ENCODE measurements at places on chromosomes 2 and 18.

GRCh38 chr2:225328192-225328591 is 71.3 kb upstream of the NYAP2 start:
- DNase-seq: no peak

DNA sequence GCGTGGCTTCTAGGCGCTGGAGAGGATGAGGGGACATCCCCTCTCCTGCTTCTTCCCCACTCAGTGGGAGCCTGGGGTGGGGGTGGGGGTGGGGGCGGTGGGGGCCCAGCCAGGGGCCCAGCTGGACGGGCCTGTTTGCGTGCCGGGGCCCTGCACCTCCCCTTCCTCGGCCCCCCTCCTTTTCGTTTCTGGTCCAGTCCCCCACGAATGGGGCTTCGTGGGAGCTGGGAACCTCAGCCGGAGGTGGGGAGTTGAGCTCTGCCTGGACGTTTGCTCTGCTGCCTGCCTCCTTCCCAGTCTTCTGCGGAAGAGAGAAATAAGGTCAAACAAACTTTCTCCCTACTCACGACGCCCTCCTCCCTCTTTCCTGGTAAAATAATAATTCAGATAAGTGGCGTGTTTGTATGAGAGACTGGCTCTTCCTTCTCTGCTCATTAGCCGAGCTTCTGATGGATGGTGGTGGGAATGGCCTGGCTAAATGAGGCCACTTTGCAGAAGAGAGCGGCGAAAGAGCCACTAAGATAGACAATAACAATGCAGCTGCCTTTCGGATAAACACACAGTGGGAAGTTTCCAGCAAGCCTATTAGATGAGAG is 782 bp downstream of the MTA3 start:
- DNase-seq: no peak

DNA sequence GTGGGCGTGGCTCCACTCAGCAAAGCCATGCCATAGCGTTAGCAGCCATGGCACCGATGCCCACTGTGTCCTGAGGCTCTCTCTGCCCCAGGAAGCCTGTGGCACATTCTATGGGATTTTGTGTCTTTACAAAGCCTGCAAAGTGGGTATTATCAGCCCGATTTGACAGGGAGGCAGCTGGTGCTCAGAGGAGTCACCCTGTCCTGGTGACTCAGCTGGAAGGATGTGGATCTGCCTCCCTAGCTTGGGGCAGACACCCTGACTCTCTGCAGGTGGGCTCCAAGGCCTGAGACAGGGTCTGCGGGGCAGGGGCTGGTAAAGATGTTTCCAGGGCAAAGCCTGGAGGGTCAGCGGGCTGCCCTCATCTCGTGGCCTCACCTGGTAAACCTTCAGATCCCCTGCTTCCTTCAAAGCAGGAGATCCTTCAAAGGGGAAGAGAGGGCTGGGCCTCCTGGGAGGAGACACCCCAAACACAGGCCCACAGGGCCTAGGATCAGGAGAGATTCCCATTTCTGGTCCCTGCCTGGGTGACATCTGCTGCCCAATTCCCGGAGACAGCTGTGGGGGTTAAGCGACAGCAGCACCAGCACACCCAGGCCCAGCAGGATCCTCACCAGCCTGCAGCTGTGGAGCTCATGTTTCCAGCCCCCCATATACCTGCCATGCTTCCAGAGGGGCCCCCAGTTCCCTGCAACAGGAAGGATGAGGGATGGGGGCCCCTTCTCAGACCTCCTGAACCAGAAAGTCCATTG is 3.0 kb upstream of the ASB1 start:
- DNase-seq: no peak

DNA sequence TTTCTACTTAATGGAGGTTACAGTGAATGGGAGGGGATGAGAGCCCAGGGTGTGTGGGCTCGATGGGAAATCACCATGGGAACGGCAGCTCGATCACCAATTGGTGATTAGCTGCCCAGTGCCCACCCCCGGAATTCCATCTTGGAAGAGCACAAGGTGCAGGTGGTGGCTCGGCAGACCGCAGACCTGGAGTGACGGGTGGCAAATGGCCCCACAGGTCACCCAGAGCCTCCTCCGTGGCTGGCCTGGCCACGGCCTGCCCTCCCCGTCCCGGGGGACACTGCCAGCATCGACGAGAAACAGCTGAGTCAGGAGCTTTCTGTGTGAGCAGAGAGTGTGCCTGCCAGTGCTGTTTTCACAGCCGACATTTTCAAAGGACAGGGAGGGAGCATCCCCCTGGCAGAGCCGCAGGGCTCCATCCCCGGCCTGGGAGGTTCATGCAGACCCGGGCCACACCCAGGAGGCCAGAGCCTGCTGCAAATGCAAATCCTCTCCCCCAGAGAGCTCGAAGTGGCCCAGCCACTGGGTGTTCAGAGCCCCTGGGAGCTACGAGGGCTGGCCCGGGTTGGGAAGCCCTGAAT is 176.4 kb upstream of the MYT1L start:
- no peak for DNase-seq

DNA sequence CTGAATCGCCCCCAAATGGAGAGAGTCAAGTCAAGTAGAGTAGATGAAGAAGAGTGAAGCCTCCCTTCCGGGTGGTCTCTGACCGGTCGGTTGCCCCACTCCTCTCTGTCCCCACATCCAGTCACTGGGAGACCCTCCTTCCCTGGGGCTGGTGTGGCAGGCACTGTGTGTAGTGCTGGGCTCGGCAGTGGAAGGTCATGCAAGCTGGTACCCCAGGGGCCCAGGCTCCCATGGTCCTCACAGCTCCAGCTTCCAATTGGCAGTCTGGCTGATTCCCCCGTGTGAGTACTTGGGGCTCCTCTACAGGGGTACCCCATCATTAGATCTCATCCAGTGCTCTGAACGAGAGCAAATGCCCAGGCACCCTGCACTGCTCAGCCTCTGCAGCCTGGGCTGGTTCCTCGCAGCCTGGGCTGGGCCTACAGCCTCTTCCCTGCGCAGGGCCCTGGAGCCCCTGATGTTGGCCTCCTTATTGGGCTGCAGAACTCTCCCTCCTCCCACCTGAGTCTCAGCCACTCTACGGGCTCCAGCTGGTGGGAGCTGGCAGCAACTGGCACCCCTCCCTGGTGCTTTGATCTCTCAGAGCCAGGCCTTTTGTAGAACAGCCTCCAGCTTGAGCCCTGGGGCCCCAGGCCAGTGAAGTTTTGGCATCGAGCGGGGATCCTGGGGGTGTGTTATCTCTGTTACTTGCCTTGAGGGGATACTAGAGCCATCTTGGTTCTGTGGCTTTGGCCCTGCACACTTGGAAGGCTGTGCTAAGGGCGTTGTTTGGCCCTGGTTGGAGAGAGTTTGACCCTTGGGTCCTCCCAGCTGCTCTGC is 187.8 kb upstream of the HDAC4 start:
- no peak for DNase-seq

DNA sequence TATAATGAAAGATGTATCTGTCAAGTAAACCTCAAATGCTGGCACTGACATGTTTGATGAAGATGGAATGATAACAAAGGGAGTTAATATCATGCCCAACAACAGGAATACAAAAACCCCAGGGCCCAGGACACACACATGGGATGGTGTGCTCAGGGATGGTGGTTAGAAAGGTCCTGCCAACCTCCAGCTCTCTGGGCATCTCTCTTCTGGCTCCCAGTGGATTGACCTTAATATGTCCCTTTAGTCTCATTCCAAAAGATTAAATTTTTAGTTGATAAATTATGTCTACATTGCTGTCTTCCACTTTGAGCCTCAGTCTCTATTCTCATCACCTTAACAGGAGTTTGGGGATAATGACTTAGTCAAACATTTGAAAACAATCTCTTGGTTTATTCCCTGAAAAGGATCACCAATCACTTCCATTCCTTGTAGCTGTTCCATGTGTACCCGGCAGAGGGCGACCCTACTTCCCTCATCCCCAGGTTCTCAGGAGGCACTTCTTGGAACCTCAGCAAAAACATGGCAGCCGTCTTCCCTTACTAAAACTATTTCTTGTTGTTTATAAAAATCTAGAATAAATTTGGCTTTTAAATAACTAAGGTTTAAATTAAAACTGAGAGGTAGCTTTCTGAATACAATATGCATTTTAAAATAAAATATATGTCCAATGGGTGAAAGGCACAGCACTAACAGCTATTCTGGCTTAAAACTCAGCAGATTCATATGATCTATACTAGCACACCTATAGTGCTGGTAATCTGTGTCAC is 29.6 kb downstream of the MCEE start:
- DNase-seq: peak; percentile 55

GRCh38 chr18:28541276-28541930 is 364.5 kb upstream of the CDH2 start:
- no peak for DNase-seq

- DNase-seq: no peak
These were observed 414.3 kb downstream of the ZNF804A start for GRCh38 chr2:185012643-185013042.

DNA sequence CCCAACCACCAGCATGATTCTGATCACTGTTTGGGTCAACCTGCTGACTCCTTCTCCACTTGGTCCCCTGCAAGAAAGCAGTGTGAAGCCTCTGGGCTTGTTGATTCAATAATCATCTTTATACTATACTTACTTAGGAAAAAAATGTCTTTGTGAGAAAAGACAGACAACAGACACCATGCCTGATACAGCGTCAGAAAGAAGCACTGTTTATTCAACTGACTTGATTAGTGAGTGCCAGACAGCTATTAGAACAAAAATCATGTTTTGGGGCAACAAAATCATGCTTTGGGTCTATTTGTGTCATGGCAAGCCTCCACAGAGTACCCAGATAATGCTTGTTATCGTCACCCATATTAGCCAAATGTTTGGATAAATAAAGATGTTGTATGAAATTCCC is 58.7 kb upstream of the ATL2 start:
- no peak for DNase-seq

DNA sequence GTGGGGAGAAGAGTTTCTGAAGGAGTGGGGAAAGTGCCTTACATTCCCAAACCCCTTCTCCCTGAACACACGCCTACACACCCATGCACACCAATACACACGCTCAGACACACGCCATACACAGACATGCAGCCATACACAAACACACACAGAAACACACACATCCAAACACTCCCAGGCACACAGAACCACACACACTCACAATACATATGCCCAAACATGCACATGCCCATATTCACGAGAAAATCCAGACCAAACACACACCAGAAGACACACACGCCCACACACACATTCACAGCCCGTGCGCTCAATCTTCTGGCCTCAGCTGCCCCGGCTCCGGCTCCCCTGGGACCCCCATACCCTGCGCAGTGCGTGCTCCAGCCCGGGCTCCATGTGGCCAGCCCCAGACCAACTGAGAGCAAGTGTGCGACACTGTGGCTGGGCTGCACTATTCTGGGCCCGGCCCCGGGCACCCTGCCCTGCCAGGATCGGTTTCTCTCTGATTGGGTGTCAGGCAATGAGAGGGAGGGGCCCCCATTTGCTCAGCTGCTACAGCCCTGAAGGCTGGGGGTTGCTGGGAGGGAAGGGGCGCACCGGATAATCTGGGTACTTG is at the start of gene PRKAG3:
Gene PRKAG3 (minus strand): TSS at position 426 of the 613 bp plus-strand sequence.
- no peak for DNase-seq

DNA sequence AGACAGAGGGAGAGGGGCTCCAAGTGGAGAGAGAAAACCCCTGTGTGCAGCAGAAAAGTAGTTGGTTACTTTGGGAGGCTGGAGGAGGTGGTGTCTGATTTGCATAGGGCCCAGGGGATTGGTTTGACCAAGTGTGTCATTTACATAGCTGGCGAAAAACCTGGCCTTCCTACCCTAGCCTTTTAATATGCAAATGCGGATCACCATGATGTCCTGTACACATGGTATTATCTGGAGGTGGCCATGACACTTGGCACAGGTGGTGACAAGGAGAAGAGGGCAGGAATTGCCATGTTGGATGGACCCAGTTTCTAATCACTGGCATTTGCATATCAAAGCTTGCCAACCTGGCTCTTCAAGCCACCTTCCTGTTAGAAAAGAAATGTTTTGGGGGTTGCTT is 120.8 kb upstream of the CHAC2 start:
- no peak for DNase-seq

GRCh38 chr18:58321986-58322385 is 278.0 kb downstream of the NEDD4L start:
- DNase-seq: peak; percentile 82

- DNase-seq: no peak
These were observed 29.3 kb upstream of the TWIST2 start for GRCh38 chr2:238818561-238818960.

GRCh38 chr2:46825939-46826568 is 89.6 kb downstream of the MCFD2 start:
- no peak for DNase-seq

DNA sequence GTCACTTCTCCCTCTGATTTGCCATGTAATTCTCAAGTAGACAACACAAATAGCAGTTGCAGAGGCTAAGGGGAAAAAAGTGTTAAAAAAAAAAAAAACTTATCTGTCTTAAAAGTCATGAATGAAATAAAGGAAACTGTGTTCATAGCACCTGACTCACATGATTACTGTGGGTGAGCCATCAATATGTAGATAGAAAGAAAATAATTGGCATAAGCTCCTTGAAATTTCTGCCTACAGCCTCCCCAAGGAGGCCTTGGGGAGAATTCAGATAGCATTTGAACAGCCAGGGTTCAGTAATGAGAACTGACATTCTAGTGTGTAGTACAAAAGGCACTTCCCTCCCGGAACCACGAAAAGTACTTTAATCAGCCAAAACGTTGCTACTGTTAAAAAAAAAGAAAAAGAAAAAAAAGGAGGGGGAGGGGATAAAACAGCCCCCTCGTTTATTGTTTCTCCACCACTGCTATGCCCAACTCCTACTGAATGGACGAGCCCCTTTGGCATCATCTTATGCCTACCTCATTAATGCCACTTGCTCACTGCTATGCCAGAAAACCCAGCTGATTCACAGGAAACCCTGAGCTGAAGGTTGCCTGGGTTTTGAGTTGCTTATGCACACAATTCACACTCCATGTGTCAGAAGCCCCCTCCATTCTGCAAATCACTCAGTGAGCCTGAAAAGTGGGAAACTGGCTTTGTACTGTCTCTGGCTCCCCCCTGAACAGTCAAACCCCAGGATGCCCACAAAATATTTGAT is 65.5 kb upstream of the KLF7 start:
- no peak for DNase-seq

DNA sequence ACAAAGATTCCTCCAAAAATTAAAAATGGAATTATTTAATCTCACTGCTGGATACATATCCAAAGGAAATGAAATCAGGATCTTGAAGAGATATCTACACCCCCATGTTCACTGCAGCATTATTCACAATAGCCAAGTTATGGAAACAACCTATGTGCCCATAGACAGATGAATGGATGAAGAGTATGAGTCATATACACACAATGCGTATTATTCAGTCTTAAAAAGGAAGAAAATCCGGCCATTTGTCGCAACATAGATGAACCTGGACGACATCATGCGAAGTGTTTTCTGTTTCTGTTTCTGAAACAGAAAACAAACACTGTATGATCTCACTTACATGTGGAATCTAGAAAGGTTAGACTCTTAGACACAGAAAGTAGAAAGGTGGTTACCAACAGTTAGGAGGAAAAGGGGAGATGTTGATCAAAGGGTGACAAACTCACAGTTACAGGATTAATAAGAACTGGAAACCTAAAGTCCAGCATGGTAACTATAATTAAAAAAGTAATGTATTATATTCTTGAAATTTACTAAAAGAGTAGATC is 87.8 kb upstream of the ERBB4 start:
- DNase-seq: no peak

- DNase-seq: no peak
These were observed 8.4 kb downstream of the KCNIP3 start for GRCh38 chr2:95305380-95306061.

All from CD4-positive, alpha-beta T cell treated with Interleukin-4 for 4 hours (primary cell).